RPMI7951 (cell line): ENCODE measurements at places on chromosomes 1 and 21. TPM values are rescaled to one million over a fixed set of nuclear protein-coding genes. Genes with fewer than 3 reads are reported as not detected.
A peak's percentile ranks its signal among the peaks of the same experiment; 100 is the strongest.

DNA sequence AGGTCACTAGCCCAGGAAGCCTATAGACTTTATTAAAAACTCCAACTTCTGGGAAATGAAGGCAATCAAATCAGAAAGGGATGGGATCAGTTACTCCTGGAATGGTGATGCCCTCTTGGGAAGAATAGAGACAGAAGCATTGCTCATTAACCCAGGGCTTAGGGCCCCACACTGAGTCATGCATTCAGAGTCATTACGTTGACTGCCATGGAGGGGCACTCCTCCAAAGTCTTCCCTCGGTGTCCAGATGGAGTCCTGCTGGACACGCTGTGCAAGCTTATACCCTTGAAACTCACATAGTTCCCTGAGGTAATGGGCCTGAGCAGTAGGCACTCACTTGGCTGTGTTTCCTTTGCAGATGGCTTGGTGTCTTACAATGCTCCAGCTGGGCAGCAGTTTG, 35.2 kb upstream of the HSD17B7 start:
- peak; percentile 86 for DNase-seq

DNA sequence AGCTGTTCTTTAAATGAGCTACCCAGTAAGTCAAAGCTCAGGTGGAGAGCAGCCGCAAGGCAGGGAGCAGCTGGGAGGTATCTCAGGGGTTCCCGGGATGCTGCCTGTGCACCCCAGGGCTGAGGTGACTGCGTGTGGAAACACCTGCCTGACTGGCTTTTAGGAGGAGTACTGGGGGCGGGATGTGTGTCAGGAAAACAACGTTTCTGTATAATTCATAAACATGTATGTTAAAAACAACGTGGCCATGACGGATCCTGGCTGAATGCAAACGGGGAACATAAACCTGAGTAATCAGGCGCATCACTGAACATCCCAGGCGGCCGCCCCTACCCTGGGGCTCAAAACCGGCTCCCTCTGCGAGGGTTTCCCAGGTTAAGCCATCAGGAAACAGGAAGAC, 1.5 kb downstream of the C1orf159 start:
- DNase-seq, result no peak

The HHAT gene
- total RNA-seq, result 3.1 and 4.2 TPM in 2 replicates

The GBP7 gene
- not detected in 2 replicates for total RNA-seq

GRCh38 chr1:164644268-164644667, 85.3 kb downstream of the PBX1 start:
- no peak for DNase-seq

DNA sequence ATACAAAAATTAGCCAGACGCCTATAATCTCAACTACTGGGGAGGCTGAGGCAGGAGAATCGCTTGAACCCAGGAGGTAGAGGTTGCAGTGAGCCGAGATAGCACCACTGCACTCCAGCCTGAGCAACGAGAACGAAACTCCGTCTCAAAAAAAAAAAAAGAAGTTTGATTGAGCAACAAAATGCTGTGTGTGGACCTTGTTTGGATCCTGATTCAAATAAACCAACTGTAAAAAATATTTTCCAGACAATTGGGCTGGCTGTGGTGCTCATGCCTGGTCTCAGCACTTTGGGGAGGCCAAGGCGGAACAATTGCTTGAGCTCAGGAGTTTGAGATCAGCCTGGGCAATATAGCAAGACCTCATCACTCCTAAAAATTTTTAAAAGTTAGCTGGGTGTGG, 16.8 kb downstream of the PTAFR start:
- DNase-seq, result no peak

The C2CD4D gene
- total RNA-seq, result not detected in 2 replicates

GRCh38 chr1:225541383-225541782, 111.5 kb downstream of the ENAH start:
- DNase-seq, result no peak
